Activated naive CD8-positive, alpha-beta T cell treated with anti-CD3 and anti-CD28 coated beads for 36 hours (primary cell): ENCODE measurements at places on chromosomes 7 and 10. TPM values are rescaled to one million over a fixed set of nuclear protein-coding genes. Genes with fewer than 3 reads are reported as not detected.

DNA sequence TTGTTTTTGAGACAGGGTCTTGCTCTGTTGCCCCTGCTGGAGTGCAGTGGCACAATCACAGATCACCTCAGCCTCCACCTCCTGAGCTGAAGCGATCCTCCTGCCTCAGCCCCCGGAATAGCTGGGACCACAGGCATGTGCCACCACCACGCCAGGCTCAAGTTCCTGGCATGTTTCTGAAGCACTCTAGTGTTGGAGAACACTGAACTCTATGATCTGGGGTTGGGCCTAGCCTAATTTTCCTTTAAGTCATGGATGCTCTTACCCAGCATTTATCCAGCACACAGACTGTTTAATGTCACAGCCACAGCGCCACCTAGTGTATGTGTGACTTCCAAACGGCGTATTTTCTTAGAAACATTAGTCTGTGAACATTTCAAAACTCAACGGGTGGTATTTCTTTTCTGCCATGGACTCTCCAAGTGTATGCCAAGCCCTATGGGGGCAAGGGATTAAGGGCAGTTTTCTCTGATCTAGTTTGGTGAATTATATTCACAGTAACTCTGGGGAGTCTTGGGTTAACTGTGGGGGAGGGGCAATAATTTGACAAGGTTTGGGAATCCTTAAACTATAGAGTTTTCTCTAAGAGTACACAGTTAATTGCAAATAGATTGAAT is 91.8 kb downstream of the CREM start:
- peaks cover 4% of the 10 kb centered on the region for H3K36me3 ChIP-seq
- peak; percentile 79 for DNase-seq
- peaks cover 37% of the 10 kb centered on the region for H3K4me1 ChIP-seq
- H3K4me3 ChIP-seq, result peak overlapping the region; percentile 60
- H3K27ac ChIP-seq, result peak overlapping the region; percentile 83
- H3K27me3 ChIP-seq, result peaks cover 6% of the 10 kb centered on the region

- no peak overlapping the region for H3K4me3 ChIP-seq
- H3K4me1 ChIP-seq, result peaks cover 5% of the 10 kb centered on the region
- no peak overlapping the region for H3K27ac ChIP-seq
- DNase-seq, result no peak
- H3K27me3 ChIP-seq, result no peaks in the 10 kb centered on the region
- H3K36me3 ChIP-seq, result no peaks in the 10 kb centered on the region
Observed at GRCh38 chr10:100981178-100981772, 6.0 kb downstream of the MRPL43 start.

DNA sequence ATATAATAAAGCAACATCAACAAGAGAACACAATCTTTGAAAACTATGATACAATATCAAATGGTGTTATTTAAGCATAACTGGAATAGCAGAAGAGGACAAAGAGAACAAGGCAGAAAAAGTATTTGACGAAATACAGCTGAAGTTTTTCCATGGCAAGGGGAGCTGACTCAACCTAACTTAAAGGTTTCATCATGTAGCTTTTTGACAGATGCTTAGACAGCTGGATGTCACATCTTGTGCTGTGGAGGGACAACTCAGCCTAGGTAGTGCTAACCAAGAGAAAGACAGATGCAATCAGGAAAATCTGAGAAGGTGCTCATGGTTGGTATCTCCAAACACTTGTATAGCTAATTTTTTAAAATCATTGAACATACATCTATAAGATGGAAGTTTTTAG is 208.2 kb downstream of the TFEC start:
- no peaks in the 10 kb centered on the region for H3K36me3 ChIP-seq
- H3K4me3 ChIP-seq, result no peak overlapping the region
- no peak for DNase-seq
- H3K27me3 ChIP-seq, result no peaks in the 10 kb centered on the region

DNA sequence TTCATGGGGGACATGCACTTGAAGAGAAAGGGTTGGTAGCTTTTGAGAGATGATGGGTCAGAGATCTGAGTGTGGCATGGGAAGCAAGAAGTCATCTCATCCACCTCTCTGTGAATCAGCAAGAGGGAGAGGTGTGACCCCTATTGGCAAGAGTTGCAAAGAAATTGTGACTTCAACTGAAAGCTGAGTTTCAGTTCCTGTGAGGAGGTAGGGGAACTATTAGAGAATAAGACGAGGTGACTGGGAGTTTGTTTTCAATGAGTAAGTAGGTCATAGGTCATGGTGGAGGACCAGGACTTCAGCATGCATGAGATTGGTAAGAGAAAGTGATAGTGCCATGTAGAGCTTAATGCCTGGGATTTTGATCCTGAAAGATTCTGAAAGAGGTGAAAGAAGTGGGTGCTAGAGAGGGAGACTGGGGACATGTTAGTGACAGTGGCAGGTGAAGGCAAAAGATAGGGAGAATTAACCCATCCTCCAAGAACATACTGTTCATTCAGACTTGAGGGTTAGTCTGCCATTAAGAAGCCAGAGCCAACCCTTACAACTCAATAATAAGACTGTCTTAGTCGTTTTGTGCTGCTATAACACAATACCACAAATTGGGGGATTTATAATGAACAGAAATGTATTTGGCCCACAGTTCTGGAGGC is 75.5 kb upstream of the CAPZA2 start:
- DNase-seq, result peak; percentile 26
- H3K4me1 ChIP-seq, result no peaks in the 10 kb centered on the region
- H3K4me3 ChIP-seq, result no peak overlapping the region
- no peaks in the 10 kb centered on the region for H3K36me3 ChIP-seq

DNA sequence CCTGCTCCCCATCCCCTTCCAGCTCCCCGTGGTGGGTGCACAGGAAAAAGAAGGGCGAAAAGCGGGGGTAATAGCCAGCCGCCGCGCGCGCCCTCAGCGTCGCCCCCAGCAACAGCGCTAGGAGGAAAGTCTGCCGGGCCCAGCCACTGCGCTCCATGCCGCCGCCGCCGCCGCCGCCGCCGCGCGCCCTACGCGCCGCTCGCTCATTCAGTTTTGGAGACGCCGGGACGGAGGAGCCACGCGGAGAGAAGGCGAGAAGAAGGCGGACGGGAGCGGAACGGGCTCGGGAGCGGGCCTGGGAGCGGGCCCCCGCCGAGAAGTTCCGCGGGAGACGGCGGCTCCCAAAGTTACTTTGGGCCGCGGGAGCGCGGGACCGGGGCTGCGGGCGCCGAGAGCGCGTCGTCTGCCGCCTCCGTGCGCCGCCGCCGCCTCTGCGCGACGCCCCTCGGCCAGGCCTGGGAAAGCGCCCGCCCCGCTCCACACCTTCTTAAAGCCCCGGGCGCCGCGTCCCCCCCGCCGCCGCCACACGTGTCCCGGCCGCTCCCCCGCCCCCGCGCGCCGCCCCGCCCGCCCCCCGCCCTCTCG is at the start of gene RELN:
Gene RELN, minus strand, starts transcription at position 459 of the 585 bp plus-strand sequence. Its CDS starts 302 bp downstream, at position 157.
- peaks cover 58% of the 10 kb centered on the region for H3K27me3 ChIP-seq
- DNase-seq, result peak; percentile 11
- H3K4me3 ChIP-seq, result peak within 1 kb of the TSS; percentile 55
- H3K27ac ChIP-seq, result no peak within 1 kb of the TSS
- H3K36me3 ChIP-seq, result no peaks in the 10 kb centered on the region

GRCh38 chr10:89651916-89652573 is 7.0 kb upstream of the PANK1 start:
- H3K36me3 ChIP-seq, result no peaks in the 10 kb centered on the region
- no peak overlapping the region for H3K27ac ChIP-seq
- H3K27me3 ChIP-seq, result peaks cover 26% of the 10 kb centered on the region

GRCh38 chr10:70333268-70333667 is 49.2 kb downstream of the LRRC20 start:
- H3K36me3 ChIP-seq, result peaks cover 11% of the 10 kb centered on the region
- H3K27ac ChIP-seq, result no peak overlapping the region
- no peak for DNase-seq
- no peak overlapping the region for H3K4me3 ChIP-seq
- H3K27me3 ChIP-seq, result no peaks in the 10 kb centered on the region

DNA sequence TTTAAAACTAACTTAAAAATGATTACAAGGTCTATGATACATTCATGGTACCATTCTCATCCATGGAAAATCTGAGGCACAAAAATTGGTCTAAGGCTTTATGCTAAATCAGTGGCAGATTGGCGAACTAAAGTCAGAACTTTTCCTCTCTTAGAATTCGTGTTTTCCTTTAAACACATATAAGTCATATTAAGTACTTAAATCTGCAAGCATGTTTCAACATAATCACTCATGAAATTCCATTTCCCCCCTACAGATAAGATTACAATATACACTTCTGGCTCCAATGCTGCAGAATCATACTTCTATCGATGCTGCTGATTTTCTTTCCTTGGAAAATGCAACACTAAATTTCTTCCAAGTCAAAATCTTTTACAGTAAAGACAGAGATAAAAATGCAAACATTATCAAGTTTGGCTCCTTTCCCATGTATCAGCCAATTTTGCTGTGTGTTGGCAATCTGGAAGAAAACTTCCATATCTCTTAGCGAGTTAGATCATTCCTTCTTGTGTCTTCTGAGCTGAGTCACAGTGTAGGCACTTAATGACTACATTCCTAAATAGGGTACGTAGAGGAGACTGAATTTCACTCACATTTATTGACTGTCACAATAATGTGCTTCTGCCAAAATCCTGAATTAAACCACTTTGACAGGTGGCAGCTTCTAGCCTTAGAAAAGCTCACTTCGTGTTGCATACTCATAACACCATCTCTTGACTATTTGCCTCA is 76.4 kb upstream of the LRRC17 start:
- H3K36me3 ChIP-seq, result peaks cover 19% of the 10 kb centered on the region
- H3K4me1 ChIP-seq, result peaks cover 7% of the 10 kb centered on the region
- no peak for DNase-seq
- no peak overlapping the region for H3K4me3 ChIP-seq
- no peak overlapping the region for H3K27ac ChIP-seq
- H3K27me3 ChIP-seq, result no peaks in the 10 kb centered on the region

DNA sequence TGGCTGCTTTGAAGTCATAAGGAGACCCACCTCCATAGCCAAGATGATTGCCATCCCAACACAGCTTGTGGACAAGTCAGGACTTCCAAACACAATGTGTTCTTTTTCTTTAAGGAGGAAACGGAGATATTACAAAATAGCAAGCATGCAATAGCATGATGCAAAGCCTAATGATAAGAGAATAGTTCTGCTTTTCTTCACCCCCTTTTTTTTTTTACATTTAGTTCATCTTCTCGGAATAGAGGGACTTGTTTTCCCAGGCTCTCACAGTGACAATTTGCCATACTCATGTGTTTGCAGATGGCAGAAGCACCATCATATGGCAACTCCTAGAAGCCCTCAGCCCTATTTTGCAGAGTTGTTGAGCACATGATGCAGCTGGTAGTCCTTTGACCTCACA is 119.8 kb downstream of the ITGB8 start:
- H3K4me1 ChIP-seq, result no peaks in the 10 kb centered on the region
- H3K27ac ChIP-seq, result no peak overlapping the region
- no peaks in the 10 kb centered on the region for H3K36me3 ChIP-seq
- H3K4me3 ChIP-seq, result no peak overlapping the region
- H3K27me3 ChIP-seq, result peaks cover 13% of the 10 kb centered on the region

DNA sequence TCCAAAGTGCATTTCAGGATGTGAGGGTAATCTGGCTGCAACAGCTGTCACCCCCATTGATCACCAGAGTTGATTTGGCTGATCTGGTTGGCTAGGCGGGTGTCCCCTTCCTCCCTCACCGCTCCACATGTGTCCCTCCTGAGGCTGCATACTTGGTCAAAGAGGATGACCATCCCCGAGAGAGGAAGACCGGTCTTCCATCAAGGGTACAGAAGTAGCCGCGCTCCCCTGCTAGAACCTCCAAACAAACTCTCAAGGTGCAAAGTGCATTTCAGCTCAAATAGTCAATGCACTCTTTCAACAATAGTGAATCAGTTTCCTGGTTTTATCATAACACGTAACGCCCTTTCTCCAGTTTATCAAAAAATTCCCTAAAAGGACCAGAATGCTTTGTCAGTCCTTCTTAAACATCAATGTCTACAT is 44.6 kb downstream of the CARD11 start:
- H3K36me3 ChIP-seq, result peaks cover 71% of the 10 kb centered on the region
- no peaks in the 10 kb centered on the region for H3K27me3 ChIP-seq
- peak overlapping the region; percentile 69 for H3K27ac ChIP-seq
- DNase-seq, result no peak
- H3K4me1 ChIP-seq, result peaks cover 17% of the 10 kb centered on the region
- H3K4me3 ChIP-seq, result no peak overlapping the region

DNA sequence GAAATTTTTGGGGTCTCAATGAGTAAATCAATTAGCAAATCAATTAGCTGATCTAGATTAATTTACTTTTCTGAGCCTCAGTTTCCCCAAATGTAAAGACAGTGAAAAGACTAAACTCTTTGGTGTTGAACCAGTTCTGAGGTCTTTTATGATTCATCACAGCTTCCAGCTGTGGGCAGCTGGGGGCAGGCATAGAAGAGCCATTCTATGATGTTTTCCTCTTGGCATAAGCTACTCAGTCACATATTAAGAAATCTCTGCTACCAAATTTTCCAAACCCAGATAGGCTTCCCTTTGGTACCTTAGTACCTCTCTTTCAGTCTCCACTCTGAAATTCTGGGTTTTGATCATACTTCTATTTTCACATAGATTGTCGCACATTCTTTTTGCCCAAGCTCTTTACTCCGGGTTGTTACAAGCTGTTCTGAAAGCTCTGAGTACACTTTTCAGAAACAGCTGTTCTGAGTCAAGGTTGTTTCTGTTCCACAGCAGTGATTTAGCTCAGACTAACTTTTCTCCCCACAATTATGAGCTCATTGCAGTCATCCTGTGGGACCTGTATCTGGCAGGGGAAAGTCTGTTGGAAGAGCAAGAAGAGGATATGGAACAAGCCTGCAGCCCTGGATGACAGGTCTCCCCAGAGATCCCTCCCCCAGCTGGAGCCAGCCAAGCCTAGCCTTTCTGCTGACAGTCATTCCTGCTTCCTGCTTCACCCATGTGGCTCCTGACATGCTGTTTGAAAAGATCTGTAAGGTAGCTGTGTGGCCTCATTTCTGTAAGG is 599.6 kb upstream of the GHITM start:
- no peaks in the 10 kb centered on the region for H3K4me1 ChIP-seq
- no peak overlapping the region for H3K27ac ChIP-seq
- no peaks in the 10 kb centered on the region for H3K36me3 ChIP-seq
- no peak for DNase-seq
- H3K4me3 ChIP-seq, result no peak overlapping the region

- peaks cover 8% of the 10 kb centered on the region for H3K4me1 ChIP-seq
- DNase-seq, result no peak
- no peak overlapping the region for H3K4me3 ChIP-seq
- H3K27ac ChIP-seq, result no peak overlapping the region
Observed at GRCh38 chr10:96992721-96993120, 160.6 kb downstream of the LCOR start.

- no peaks in the 10 kb centered on the region for H3K36me3 ChIP-seq
- H3K27ac ChIP-seq, result no peak overlapping the region
- H3K27me3 ChIP-seq, result no peaks in the 10 kb centered on the region
- no peak overlapping the region for H3K4me3 ChIP-seq
Observed at GRCh38 chr10:81288544-81288943, 586.5 kb upstream of the NRG3 start.

- no peaks in the 10 kb centered on the region for H3K36me3 ChIP-seq
- no peaks in the 10 kb centered on the region for H3K4me1 ChIP-seq
- no peak overlapping the region for H3K27ac ChIP-seq
- DNase-seq, result no peak
- no peaks in the 10 kb centered on the region for H3K27me3 ChIP-seq
Observed at GRCh38 chr7:11792166-11792565, 39.8 kb downstream of the THSD7A start.

Gene HOXA9
- not detected for total RNA-seq

Gene GPR15LG
- not detected for total RNA-seq

Gene NOS3
- 6.1 TPM for total RNA-seq

Gene IFIT3
- total RNA-seq, result 28.6 TPM
